ENCODE measurements at places on chromosomes 12 and 14.

DNA sequence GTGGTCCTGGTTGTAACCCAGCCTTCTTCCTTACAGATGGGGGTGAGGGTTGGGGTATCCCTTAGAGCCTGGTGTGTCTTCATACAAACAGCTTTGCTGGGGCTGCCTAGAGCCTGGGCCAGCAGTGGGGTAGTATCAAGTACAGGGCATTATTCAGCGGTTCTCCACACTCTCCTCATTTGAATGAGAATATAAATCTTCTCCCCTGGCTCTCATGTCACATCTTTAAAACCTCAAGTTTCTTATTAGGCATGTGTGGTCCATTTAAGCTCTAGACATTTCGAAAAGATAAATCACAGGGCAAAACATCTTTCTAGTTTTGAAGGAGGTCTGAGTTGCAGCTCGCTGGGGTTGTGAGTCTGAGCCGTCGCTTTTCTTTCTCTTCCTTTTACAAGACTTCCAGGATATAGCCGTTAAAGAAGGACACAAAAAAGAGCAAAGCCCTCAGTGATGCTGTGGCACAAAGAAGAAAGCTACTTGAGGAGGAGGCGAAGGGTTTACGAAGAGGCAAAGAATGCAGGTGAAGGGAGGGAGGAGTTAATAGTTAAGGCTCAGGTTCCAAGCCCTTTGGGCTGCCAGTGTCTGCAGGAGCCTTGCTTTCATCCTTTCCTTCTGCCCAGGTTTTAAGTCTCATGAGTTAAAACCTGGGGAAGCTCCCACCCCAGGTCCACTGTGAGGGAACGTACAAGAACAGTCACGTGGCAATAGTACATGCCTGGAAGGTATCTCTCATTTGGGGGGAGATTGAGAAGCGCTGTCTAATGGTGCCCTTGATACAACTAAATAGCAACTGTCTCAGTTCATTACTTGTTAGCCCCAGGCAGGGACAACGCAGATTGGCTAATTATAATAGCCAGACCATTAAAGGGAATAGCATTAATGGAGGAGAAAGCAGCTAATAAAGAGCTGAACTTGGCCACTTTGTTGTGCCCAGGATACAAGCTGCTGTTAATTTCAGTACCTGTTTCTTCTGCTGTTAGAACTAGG lies 94.2 kb downstream of the ETV6 start:
- DNase-seq = no peak

DNA sequence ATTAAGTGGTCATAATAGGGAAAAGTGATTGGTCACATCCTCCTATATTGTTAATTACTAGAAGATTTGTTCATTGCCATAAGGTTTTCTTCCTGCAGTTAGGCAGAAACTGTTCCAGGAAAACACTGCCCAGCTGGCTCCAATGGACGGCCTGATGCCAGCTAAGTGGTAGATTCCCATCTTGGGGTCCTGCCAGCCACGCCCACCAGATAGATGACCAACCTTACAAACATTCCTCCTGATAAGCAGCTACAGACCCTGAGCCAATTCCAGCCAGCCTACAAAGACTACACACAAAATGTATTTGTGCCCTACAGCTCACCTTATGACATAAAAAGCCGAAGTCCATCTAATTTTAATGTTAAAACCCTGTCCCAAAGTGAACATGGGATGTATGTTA lies 685.9 kb upstream of the USP15 start:
- no peak for DNase-seq

DNA sequence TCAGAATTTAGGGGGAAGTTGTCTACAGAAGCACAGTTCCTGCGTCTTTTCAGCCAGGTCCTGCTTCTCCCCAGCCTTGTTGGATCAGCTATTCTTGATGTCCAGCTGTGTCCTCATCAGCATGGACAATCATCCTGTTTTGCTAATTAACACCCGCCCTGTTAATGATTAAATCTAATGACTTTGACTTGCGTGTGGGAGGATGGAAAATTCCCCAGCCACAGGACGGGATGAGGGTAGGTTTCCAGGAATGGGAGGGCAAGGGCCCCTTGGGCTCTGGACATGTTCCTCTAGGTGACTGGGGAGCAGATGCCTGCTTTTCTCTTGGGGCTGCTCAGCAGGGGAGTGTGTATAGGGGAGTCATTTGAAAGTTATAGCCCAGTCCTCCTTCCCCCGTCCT lies 5.3 kb upstream of the PPP1R1A start:
- no peak for DNase-seq

DNA sequence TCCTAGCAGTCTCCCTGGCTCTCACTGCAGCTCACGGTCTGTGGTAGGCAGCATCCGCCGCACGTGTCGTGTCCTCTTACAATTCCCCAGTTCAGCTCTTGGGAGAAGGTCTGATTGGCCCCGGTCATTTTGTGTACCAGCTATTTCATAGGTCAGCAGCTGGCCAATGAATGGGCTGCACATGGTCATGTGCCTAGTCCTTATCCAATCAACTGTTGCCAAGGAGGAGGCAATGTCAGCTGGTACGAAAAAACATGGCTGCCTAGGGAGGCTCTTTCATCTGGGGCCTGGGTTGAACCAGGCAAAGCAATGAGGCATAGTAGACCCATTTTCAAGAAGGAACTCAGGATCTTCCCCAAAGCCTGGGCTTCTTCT lies 46.1 kb downstream of the RNFT2 start:
- no peak for DNase-seq

- DNase-seq = peak; percentile 16
These were observed 113.9 kb upstream of the MYL2 start for GRCh38 chr12:111034083-111034885.

GRCh38 chr12:122123051-122123760 lies 44.6 kb downstream of the MLXIP start:
- peak; percentile 88 for DNase-seq

GRCh38 chr14:36667679-36668078 lies 6.0 kb downstream of the PAX9 start:
- DNase-seq = no peak

GRCh38 chr14:89855961-89856656 lies 98.4 kb downstream of the EFCAB11 start:
- DNase-seq = peak; percentile 40

DNA sequence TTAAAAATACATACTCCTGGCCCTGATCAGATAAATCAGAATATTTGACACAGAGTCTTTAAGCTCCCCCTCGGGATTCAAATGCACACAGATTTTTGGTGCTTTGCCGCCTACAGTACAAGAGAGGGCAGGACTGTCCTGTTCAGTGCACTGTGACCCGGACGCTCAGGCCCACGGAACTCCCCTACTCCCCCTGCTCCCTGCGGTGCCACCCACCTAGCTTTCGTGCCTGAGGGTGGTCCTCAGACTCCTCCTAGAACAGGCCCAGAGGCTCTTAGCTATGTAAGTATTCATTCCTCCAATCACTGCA lies 13.7 kb upstream of the SERPINA3 start:
- no peak for DNase-seq

GRCh38 chr14:20469242-20469889 lies at the start of gene PNP:
Gene PNP (plus strand): TSS chr14:20469406. CDS start chr14:20469525, 119 bp downstream.
- DNase-seq = peak; percentile 96

DNA sequence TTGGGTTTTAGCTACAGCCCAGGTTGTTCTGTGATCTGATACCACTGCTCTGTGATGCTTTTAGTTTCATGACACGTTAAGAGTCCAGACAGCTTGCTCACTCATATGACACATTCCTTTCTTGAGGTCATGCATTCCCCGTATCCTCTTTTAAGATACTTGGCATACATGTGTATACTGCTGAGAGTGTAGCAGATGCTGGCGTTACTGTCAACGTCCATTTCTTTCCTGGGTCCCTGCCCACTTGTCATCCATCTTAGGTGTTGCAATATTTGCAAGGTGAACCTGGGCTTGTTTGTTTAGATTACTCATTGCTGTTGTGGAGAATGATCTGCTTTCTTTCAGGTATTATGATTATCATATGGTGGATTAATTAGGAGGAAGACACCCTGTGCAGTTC lies 9.1 kb upstream of the EMP1 start:
- peak; percentile 68 for DNase-seq

GRCh38 chr12:68458866-68459265 lies 126.7 kb upstream of the MDM1 start:
- DNase-seq = no peak

DNA sequence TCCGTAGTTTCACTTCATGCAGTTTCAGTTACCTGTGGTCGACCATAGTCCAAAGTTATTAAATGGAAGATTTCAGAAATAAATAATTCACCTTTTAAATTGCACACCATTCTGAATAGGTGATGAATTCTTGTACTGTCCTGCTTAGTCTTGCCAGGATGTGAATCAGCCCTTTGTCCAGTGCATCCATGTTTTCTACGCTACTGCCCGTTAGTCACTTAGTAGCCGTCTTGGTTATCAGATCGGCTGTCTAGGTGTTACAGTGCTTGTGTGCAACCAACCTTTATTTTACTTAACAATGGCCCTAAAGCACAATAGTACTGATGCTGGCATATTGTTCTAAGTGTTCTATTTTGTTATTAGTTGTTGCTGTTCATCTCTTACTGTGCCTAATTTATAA lies 146.7 kb downstream of the ACSS3 start:
- no peak for DNase-seq

GRCh38 chr14:90193925-90194324 lies 62.4 kb upstream of the PSMC1 start:
- DNase-seq = no peak

GRCh38 chr14:37591941-37592481 lies 3.0 kb downstream of the FOXA1 start:
- no peak for DNase-seq

- no peak for DNase-seq
These were observed 26.4 kb upstream of the SLC7A8 start for GRCh38 chr14:23209651-23210423.

- DNase-seq = no peak
These were observed 55.2 kb downstream of the SEL1L start for GRCh38 chr14:81478446-81478845.

GRCh38 chr12:70853326-70853725 lies 67.2 kb downstream of the PTPRR start:
- peak; percentile 66 for DNase-seq

DNA sequence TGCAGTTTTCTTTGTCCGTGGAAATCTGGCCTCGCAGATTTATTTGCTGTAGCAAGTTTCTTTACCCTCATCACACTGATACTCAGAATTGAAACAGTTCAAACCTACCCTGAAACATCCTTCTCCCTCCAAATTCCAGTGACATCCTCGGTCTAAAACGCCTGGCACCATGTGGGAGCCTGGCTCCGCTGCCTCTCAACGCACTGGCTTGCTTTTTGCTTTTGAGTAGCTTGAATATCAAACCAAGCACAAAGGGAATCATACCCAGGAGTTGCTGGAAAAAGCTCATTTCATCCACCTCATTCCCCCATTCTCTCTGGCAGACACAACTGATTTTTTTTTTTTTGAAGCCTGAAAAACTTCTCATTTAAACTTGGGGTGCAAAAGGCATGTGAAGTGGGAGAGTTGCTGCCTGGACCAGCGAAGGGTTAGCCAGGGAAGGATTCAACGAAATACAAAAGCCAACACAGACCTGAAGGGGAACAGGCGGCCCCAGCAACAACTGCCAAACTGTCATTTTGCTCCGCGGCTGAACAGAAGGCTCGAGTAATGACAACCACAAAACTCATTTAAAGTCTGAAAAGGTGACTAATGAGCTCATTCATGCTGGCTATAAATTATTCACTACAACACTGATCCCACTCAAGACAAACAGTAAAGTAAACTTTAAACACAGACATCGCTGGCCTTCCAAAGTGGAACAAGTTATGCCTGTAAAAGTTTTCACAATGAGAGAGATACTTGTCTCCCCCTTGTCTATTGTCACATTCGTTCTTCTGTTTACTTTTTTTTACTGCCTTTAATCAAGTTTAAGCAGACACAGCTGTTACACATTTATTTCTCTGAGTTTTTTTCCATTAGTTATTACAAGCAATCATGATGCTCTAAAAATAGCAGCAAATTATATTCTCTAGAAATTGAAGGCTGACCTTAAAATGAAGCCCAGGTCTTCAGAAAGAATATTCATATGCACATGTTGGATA lies 12.5 kb upstream of the FOXN3 start:
- DNase-seq = no peak

GRCh38 chr12:51590347-51591015 lies 552 bp upstream of the SCN8A start:
- DNase-seq = peak; percentile 96

GRCh38 chr12:96720363-96720705 lies 186.7 kb upstream of the NEDD1 start:
- peak; percentile 24 for DNase-seq

DNA sequence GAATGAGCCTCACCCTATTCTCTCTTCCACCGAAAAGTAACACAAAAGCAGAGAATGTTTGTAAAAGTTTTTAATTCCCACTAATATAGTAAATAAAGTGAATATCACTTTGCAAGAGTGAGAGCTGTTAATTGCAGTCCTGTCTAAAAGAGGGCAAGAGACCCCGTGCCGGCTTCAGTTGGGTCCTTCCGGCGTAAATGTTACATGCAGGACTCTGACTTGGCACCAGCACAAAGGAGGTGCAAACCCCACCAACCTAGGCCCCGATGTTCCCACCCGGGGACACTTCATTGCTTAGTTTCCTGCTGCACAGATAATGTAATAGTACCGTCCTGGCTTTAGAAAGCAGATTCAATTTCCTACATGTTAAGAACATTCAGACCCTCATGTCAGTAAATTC lies 66.0 kb upstream of the DYNC1H1 start:
- no peak for DNase-seq

GRCh38 chr12:116498471-116498870 lies 60.7 kb upstream of the MAP1LC3B2 start:
- DNase-seq = peak; percentile 74

GRCh38 chr12:82893896-82894295 lies 207.2 kb downstream of the TMTC2 start:
- no peak for DNase-seq

DNA sequence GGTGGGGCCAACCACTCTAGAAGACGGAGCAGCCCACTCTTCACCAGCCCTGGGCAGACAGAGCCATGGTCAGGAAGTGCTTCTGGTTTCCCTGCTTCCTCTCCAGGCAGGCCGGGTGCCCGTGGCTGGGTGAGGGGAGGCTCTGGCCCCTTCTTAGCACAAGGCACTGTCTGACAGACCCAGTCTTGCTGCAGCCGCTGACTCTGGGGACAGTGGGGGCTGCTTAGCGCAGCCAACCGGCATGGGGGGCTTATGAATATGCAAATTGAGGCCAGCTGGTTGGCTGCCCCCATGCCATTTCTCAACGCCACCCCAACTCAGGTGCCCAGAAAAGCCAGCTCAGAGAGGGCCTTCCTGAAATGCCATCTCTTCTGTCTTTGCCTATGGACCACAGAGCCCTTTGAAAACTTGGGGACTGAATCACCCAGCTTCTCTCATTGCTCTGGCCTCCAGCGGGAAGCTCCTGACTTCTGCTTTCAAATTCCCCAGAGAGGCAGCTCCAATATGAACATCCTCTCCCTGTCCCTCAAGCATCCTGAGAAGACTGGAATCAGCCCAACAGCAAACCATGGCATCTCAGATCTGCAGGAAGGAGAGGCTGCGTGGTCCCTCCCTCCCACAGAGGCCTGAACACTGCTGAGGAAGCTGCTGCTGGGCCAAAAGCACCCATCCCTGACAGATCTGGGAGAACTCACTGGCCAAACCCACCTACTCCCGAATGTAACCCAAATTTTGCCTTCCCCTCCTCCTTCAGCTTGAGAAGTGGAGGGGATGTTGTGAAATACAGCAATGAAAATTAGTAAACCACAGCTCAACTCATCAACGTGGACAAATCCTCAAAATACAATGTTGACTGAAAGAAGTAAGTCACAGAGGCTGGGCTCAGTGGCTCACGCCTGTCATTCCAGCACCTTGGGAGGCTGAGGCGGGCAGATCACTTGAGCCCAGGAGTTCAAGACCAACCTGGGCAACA lies at the start of gene PROX2:
TSS of gene PROX2 (minus strand) at position 205 of the 973 bp plus-strand sequence. CDS start 12,311 bp downstream, outside the sequence.
- DNase-seq = peak; percentile 17
